ENCODE measurements at places on chromosomes 2 and 18.
A peak's percentile ranks its signal among the peaks of the same experiment; 100 is the strongest.

- DNase-seq, result no peak
These were observed 865.4 kb upstream of the NXPH2 start for GRCh38 chr2:139645617-139646016.

- DNase-seq, result peak; percentile 96
These were observed 12.0 kb upstream of the NTSR2 start for GRCh38 chr2:11681722-11682589.

- DNase-seq, result no peak
These were observed 105.5 kb downstream of the CLIP4 start for GRCh38 chr2:29220506-29221270.

GRCh38 chr2:135072125-135072997 is 20.3 kb downstream of the RAB3GAP1 start:
- DNase-seq, result no peak

DNA sequence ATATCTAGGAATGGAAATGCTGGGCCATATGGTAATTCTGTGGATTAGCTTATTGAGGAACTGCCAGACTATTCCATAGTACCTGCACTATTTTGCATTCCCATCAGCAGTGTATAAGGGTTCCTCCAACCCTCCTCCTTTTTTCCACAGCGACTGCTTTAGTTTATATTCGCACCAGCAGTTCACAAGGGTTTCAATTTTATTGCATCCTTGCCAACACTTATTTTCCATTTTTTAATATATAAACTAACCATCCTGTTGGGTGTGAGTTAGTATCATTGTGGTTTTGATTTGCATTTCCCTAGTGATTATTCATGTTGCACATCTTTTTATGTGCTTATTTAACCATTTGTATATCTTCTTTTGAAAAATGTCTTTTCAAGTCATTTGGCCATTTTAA is 67.0 kb downstream of the NAT8 start:
- DNase-seq, result no peak

DNA sequence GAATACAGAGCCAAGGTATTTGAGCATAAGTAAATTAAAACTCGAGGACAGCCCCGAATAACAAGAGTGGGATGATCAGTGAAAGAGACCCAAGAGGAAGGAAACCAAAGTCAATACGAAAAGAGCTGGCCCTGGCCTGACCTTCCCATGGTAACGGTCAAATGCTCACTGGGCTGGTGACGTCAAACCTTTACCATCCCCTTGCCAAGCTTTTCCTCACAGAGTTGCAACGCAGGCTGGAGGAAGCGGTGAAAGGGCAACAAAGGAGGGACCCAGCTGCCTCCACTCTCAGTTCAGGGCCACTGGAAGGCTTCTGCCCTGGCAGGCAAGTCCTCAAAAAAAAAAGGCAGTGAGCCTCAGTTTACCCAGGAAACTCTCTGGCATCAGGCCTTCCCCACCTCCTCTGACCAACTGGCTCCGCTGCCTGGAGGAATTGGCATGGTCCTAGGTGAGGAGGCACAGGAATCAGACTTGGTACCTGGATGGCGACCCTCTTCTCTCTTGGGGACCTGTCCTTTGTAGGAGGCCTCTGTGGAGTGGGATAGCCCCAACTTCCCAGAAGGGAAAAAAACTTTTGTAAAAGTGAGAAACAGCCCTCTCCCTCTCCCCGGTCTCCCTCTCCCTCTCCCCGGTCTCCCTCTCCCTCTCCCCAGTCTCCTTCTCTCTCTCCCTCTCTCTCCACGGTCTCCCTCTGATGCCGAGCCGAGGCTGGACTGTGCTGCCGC is 212.4 kb downstream of the ANAPC1 start:
- DNase-seq, result no peak

GRCh38 chr2:88810017-88810416 is 118.5 kb downstream of the RPIA start:
- no peak for DNase-seq
